Activated CD8-positive, alpha-beta T cell treated with anti-CD3 and anti-CD28 coated beads for 36 hours (primary cell): ENCODE measurements at places on chromosomes 12 and 14. TPM values are rescaled to one million over a fixed set of nuclear protein-coding genes. Genes with fewer than 3 reads are reported as not detected.

DNA sequence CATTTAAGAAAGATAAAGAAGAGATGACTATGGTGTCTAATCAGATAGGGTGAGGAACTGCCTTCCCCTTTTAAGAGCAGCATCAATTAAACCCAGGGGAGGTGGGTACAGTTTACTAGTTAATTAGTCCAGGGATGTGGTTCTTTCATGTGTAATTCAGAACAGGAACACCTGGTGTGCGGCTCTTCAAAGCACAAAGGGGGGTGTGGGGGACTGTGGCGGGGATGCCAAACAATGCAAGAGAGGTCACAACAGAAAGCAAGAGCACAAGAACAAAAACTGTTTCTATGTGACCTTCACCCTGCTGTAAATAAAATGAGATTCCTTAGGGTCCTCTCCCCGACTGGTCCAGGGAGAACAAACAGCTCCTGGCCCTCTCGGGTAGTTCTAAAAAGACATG, 183.9 kb upstream of the SOX5 start:
- DNase-seq, result no peak

GRCh38 chr14:38206689-38207376, 871 bp upstream of the SSTR1 start:
- DNase-seq, result no peak

Gene CCDC197
- total RNA-seq, result not detected

Gene CIPC
- 8.8 TPM for total RNA-seq

Gene LGR5
- not detected for total RNA-seq

DNA sequence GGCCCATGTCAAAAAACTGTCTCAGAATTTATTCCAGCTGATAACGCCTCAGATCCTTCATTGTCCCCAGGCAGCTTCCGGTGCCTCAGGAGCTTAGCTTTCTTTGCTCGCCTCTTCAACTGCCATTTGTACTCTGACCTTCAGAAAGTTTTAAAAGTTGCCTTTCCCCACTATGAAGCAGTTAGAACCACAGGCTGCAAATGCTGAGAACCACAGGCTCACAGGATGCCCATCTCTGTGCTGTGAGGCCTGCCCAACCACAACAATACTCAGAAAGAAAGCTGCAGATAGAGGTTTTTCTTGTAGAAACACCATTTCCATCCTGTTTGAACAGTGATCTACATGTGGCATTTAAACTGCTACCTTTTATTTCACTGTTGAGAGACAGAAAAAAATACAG, 131.1 kb downstream of the PRKCH start:
- DNase-seq, result peak; percentile 90

Gene TPCN1
- 33.5 TPM for total RNA-seq

Gene C12orf50
- total RNA-seq, result not detected

DNA sequence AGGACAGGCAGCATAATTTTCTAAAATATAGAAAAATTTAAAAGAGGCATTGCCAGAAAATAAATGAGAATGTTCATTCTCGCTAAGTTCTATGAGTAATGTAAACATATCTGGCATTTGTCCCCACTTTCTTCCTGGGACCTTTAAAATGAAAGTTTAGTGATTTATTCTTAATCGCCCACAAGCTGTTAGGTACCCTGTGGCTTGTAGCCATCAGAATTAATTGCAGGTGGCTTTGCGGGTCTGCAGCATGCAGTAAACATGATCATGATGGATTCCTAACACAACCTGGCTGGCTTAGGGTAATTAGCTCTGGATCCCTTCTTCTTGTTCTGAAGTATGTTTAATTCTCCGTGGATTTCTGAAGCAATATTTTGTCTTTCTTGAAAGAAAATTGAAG, 103.5 kb upstream of the FRMD6 start:
- DNase-seq, result no peak

DNA sequence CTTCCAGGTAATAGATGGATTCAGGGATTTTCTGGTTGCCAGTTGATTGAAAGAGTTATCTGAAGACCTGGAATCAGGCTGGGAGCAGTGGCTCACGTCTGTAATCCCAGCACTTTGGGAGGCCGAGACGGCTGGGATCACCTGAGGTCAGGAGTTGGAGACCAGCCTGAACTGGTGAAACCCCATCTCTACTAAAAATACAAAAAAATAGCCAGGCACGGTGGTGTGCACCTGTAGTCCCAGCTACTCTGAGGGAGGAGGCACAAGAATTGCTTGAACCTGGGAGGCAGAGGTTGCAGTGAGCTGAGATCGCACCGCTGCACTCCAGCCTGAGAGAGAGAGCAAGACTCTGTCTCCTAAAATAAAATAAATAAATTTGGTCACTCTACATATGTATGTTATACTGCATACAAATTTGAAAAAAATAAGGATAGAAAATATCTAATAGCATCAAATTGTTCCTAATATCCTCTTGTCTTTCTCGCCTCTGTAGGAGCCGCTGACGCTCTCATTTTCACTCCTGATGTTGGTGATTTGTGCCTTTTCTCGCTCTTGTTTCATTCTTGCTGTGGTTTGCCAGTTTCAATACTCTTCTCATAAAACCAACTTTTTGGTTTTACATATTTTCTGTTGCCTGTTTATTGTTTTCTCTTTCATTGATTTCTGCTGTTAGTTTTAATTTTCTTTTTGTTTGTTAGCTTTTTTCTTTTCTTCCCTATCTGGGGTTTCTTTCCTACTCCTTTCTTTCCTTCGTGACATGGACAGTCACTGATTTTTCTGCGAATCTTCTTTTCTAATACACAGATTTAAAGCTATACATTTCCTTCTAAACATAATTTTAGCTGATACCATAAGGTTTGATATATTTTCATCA, 23.8 kb upstream of the PLD4 start:
- no peak for DNase-seq

DNA sequence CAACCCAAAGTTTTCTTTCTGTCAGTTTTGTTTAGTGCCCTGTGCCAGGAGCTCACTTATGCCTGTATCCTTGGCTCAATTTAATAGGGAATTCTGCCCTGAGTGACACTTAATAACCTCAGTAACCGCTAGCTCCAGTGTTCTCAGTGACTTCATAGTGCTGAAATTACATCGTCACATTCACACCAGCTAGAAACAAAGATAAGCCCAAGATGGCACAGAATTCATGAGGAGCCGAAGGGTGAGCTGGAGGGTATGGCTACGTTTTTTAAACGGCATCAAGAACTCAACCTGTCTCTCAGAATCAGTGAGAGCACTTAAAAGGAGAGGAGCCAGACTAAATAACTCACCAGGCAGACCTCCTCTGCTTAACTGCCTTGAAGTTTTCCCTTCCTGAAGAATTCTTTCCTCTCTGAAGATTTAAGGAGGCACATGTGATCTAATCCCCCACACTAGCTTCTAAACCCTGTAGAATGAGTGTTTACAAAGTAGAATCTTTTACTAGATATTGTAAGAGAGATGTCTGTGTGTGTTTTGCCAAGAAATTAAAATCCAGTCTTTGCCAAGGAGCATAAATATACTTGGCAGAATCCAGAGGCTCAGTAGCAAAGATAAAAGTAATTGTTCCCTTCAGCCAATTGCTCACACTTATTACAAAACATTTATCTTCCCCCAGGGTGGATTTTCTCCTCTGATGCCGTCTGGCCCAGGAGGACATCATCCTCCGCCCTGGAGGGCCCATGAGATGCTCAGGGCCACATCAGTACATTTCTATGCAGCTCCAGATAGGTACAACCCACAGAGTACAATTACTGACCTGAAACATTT, 37.3 kb downstream of the PTGER2 start:
- peak; percentile 47 for DNase-seq

Gene LIN7A
- total RNA-seq, result not detected

Gene ZNF605
- 6.8 TPM for total RNA-seq
